ENCODE measurements at places on chromosomes 4 and X.
A peak's percentile ranks its signal among the peaks of the same experiment; 100 is the strongest.

- DNase-seq: no peak
Measured at GRCh38 chr4:87053176-87053658, 118.4 kb downstream of the AFF1 start.

- DNase-seq: no peak
Measured at GRCh38 chr4:107094332-107094731, 58.2 kb upstream of the DKK2 start.

DNA sequence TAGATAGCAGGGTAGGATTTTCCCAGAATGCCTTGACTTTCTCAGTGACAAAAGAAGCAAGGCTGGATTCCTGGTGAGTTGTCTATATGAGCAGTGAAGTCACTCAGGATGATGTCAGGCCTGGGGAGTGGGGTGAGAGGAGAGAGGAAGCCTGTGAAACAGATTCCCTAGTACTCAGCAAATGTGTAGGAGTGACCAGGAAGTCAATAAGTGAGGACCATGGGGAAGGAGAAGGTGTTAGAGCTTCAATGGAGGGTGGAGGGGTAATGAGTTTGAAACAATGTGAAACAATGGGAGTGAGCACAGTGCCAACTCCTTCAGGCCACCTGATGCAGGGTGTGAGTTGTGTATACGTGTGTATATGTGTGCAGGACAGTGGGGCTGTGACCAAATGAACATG lies 2.4 kb upstream of the SLC9A6 start:
- DNase-seq: no peak

GRCh38 chr4:130125467-130125866 lies 1029.5 kb downstream of the C4orf33 start:
- no peak for DNase-seq

GRCh38 chr4:182978152-182978827 lies 61.1 kb upstream of the DCTD start:
- no peak for DNase-seq

GRCh38 chr4:139331185-139331584 lies 28.9 kb upstream of the NDUFC1 start:
- DNase-seq: no peak

GRCh38 chr4:140641789-140642439 lies 73.2 kb upstream of the UCP1 start:
- no peak for DNase-seq

- DNase-seq: no peak
Measured at GRCh38 chr4:90080116-90080515, 47.1 kb upstream of the CCSER1 start.

DNA sequence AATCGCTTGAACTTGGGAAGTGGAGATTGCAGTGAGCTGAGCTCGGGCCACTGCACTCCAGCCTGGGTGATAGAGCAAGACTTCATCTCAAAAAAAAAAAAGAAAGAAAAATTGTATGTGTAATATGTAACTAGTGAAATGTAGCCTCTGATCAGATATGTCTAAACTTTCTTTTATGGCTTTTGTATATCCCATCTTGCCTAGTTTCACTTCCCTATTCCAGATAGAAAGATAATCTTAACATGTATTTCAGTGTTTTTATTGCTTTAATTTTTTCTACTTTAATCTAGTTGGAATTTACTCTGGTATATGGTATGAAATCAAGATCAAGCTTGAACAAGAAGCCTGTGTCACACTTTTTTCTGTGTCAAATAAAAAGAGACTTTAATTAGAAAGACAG lies 1.9 kb upstream of the ZNF41 start:
- DNase-seq: no peak

DNA sequence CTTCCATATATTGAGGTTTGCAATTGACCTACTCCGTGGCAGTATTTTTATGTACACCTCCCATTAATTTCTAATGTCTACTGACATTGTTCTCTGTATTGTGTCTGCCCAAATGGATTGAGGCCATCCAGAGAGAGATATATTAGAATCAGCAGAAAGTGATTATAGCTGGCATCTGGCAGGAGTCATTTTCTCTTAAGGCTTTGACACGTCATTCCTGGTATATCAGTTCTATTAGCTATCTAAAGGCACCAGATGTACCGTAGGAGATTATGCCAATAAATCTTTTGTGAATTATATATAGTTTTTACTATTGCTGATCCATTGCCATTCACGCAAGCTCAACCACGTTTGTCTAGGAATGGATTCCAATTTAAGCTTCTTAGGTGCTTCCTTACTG lies 1026.4 kb upstream of the IGFBP7 start:
- no peak for DNase-seq

- no peak for DNase-seq
Measured at GRCh38 chr4:184279496-184280061, 61.9 kb upstream of the ENPP6 start.

DNA sequence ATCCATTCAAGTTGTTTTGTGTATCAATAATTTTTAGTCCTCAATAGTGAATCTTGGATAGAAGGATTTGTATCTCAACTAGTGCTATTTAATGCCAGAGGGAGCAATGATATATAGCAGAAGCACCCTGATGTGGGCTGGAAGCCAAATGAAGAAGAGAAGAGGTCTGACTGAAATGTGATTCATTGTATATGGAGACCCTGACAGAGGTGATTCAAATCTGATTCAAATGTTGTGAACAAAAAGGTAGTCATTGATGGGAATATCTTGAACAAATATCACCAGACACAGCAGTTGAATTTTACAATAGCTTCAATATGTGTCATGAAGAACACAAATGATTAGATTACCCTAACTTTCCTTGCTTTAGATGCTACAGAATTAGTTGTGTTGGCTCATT lies 27.5 kb upstream of the SULT1B1 start:
- no peak for DNase-seq

- no peak for DNase-seq
Measured at GRCh38 chr4:94472056-94472826, 20.5 kb downstream of the PDLIM5 start.

GRCh38 chr4:107654694-107655093 lies 65.3 kb downstream of the PAPSS1 start:
- DNase-seq: peak; percentile 3

GRCh38 chr4:113921089-113921794 lies 58.2 kb downstream of the ARSJ start:
- no peak for DNase-seq

DNA sequence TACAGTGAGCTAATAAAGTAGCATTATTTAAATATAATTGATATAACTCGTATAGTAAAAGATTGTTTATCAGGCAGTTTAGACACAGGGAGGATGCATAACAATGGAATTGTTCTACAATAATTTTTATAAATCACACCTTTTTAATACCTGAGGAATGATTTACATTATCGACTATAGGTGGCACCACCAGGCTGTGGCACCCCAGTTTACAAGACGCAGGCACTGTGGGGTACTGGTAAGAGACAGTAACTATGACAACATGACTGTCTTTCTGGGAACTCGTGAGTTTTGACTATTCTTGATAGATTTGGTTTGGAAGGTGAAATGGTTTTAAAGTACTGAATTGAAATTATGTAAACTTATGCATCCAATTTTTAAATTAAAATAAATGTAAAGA lies 27.1 kb upstream of the STBD1 start:
- DNase-seq: no peak

DNA sequence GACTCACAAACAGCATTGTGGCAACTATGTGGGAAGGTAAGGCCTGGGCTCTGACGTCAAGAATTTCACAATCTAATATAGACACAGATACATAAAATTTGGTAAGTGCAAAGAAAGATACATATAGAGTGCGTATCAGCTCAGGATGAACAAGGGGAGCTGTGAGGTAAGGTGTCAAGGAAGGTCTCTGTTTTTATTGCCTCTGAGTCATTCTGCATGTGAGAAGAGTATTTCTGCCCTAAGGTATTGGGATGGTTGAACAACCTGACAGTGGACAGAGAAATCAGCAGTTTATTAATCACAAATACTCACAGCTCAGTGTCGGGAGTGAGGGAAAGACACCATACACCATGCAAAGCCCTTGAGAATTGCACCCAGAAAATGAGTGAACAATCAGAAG lies 89.8 kb downstream of the COMMD8 start:
- no peak for DNase-seq

DNA sequence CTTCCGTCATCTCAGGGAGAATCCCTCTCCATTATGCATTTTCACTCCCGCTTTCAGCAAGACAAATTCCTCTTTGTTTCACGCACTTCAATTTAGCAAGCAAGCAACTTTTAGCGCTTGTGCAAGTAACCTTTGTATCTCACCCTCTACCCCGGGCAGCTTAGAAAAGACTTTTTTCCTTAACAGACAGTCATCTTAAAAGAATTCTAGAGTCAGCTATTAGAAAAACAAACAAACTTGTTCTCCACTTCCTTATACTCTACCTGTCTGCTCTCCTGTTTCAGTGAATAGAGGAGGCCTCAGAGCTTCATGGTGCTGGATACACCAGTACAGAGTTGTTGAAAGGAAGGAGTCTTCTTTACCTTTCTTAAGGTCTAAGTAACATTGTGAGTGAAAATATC lies 12.1 kb downstream of the TIGD2 start:
- DNase-seq: no peak

- no peak for DNase-seq
Measured at GRCh38 chrX:101206471-101206870, 13.1 kb upstream of the DRP2 start.

DNA sequence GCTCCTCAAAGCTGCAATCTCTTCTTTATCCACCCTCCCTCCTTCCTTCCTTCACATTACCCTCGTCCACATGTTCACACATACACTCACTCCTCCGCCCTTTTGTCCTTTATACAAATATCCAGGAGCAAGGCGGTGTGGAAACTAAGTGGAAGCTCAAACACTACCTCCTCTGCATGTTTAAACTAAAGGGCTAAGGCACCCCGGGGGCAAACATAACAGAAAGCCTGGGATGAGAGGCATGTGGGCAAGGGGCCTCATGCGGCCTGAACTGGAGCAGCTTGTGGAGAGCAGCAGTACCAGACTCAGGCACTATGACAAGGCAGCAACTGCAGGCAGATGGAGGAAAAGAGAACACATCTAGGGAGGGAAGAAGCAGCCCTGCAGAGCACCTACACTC lies 9.5 kb downstream of the MAB21L2 start:
- no peak for DNase-seq

GRCh38 chr4:186061921-186062320 lies 7.0 kb upstream of the TLR3 start:
- DNase-seq: no peak

- DNase-seq: no peak
Measured at GRCh38 chrX:43985511-43985910, 12.3 kb upstream of the NDP start.

DNA sequence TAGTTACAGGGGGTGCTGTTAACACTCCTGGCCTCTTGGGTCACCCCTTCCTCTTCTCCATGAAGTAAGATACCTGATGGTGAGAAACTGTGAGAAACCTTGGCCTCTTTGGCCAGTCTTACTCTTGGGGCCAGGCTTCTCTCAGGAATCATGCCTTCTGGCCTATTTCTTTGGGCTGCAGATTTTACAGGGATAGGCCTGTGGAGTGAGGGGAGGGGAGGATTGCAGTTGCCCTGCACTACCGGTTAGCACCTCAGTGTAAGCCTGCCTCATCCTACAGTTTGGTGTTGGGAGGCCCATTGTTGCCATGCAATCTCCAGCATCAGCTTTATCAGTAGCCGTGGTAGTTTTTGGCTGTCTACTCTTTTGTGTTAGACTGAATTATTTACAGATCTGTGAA lies 7.6 kb upstream of the PGRMC2 start:
- DNase-seq: no peak

Measured in neural crest cell (in vitro differentiated cells).